ENCODE measurements at places on chromosomes 3 and 15.

DNA sequence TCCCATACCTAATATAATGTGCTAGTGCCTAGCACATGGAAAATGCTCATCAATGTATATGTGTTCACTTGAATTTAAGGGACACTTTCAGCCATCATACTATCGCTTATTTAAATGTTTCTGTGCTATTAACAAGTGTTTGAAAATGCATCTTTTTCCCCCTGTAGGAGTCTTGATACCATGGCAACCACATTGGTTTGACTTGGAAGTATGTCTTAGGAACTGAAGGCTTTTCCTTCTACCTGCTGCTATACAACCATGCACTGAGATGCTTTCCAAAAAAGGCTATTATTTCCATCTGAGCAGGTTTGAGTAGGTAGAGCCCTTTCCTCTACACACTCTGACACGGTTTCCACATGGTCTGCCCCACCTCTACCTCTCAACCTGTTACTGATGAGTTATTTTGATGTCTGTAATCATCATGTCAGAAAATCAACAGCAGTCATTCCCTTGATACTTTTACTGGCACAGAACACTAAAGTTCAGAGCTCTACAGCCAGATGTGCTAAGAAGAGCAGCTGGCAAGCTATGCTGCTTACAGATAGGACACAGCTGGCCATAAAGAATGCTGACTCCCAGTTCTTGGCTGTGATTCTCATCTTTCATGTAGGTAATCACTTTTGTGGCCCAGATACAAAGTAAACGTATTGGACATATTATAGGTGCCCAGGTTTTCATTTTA, 59.3 kb downstream of the RYR3 start:
- no peak for DNase-seq

DNA sequence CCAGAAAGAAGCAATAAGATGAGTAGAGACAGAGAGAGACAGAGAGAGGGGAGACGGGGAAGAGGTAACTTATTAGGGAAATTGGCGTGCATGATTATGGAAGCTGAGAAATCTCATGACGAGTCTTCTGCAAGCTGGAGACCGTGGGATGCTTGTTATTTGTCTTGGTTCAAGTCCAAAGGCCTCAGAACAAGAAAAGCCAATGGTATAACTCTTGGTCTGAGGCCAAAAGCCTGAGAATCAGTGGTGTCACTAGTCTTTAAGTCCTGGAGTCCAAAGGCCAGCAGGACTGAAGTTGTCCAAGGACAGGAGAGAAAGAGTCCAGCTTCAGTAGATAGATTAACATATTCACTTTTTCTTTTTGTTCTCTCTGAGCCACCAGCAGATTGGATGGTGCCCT, 613.6 kb downstream of the CADM2 start:
- DNase-seq, result no peak

GRCh38 chr15:70687482-70687881, 75.9 kb downstream of the UACA start:
- no peak for DNase-seq

GRCh38 chr3:128524374-128525299, 31.6 kb upstream of the GATA2 start:
- no peak for DNase-seq

DNA sequence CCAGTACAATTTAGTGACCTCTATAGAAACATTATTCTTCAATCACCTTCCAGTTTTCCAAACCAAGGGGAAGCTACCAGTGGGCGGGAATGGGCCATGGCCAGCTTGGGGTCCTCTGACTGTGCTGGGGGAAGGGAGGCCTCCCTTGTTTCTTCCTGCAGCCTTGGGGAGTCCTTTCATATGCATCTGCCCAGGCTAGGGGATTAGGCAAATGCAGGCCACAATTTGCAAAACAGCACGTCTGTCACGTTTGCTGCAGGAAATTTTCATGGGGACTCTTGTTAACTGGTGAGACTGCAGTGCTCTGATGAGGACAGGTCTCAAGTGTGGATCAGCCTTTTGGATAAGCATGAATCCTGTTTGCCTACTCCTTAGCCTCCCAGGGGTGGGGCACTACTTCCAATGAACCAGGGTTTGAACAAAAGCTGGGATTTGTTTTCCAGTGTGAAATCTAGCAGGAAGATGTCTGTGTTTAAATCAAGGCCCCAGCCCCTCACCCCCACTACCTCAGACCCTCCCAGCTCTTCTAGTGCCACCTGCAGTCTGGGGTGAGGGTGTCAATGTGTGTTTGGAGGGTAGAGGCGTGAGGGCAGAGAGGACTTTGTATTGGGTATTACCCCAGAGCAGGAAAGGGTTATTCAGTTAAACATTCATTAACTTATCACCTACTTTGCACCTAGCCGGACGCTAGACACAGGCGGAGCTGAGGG, 219.9 kb downstream of the OPA1 start:
- DNase-seq, result no peak

All from activated CD4-positive, CD25-positive, alpha-beta regulatory T cell treated with anti-CD3 and anti-CD28 coated beads, Interleukin-2, amount 50 U/mL, for 72 hours (primary cell).